ENCODE measurements at places on chromosomes 1 and 21.

DNA sequence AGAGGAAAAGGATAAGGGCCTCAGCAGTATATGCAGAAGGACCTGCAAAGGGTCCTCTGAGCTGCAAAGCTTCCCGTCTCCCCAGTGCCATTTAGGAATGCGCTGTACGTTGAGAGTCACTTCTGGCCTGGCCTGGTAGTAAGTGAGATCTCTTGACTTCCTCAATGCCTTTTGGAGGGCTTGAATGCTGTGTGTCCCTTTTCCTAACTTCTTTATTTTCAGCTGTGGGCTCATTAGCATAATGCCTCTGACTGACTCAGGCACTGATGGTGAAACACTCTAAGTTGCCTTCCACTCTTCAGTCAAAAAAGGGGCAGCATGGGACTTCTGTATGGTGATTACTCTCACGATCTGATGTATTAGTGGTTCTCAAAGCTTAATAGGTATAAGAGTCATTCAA is 49.9 kb downstream of the XCL1 start:
- DNase-seq: no peak

- no peak for DNase-seq
Measured at GRCh38 chr1:210616356-210616755, 287.7 kb downstream of the HHAT start.

DNA sequence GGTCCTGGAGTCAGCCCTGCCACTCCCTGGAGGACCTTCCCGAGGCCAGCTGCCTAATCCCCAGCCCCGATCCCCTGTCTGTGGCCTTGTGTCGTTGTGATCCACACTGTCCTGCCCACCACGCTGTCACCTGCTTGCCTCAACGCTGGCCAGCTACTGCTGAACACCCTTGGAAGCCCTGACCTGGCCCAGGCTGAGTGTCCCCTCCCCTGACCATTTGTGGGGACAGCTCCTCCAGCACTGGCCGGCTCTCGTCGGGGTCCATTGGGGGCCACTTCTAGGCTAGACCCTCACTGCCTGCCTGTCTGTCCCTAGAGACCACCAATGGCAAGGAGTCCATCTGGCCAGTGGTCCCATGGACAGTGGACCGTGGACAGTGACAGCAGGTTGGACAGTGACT is 12.0 kb upstream of the UMODL1 start:
- no peak for DNase-seq

DNA sequence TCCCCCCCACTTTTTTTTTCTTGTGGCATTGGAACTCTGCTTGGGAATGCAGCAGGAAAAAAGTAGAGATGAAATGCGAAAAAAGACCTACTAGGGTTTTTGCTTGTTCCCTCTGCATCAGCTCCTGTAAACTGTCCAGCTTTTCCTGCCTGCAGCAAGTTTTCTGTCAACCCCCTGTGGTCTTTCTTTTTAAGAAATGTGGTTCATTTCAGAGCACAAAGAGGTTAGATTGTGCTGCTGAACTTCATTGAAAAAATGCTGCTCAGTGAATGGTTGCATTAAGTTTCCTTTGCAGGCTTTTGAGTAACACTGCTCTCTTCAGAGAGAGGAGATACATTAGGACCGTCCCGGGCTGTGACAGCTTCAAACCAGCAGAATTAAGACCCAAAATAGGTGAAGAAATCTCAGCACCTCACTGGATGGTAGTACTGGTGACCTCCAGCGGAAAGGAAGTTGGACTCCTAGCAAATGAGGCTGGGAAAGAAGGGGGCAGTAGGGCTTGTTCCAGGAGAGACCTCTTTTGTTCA is 80.7 kb downstream of the NDUFS5 start:
- DNase-seq: no peak

DNA sequence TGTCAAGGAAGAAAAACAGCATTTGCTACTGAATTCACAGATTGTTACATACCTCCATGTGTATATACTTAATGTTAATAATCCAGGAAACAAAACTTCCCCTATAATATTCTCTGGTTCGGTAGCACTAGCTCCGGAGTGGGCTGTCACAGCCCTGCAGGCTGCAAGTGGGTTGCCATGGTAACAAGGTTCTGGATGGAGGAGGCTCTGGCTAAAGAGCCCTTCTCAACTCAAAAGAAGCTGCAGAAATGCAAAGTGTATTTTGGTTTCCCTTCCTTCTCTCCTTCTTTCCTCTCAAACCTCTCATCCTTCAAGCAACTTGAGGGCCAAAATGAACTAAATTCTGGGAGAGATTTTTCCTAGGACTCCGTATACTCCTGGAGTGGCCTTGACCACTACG is 45.2 kb downstream of the ASTN1 start:
- DNase-seq: no peak

- no peak for DNase-seq
Measured at GRCh38 chr1:167412072-167412471, 106.3 kb downstream of the CD247 start.

DNA sequence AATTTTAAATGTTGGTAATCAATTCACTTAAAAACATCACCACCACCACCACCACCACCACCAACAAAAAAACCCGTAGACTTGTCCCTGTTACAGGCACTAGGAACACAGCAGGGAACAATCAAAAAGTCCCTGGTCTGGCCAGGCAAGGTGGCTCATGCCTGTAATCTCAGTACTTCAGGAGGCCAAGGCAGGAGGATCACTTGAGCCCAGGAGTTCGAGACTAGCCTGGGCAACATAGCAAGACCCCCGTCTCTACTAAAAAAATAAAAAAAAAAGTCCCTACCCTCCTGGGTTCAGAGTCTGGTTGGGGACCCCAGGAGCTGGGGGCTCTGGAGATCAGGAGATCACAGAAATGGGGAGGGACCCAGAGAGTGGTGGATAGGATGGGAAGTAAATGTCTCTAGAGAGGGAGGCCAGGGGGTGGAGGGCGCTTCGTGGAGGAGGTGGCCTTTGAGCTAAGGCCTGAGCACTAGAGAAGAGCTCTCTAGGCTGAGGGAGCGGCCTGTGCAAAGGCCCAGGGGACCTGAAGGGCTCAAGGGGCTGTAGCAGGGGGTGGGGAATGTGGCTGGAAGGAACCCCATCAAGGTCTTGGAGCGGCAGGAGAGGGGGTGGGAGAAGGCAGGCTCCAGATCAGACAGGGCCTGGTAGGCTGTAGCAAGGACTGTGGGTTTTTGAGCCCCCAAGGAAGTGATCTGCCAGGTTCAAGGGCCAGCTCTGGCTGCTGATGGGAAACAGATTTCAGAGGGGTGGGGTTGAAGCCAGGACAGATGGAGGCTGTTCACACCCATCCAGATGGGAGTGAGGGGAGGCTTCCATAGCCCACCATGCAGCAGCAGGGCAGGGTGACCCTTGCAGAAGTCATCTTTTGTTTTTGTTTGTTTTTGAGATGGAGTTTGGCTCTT is 24.8 kb upstream of the VPS13D start:
- no peak for DNase-seq

DNA sequence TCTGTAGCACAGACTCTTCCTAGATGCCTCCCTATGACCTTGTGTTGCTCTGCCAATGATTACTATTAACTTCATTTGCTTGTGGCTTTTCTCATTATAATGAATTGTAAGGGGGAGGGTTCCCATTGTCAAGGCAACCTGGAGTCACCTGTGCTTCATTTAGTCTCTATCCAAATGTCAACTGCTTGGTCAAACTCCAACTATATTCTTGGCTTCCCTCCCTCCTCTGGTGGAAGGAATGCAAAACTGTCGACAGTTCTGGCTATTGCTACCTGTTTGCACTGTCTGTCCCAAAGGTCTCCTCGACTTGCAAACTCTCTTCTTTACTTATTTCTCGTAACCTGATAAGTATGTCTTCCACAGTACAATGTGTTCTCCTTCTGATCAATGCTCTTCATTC is 100.3 kb downstream of the CACNA1E start:
- no peak for DNase-seq

DNA sequence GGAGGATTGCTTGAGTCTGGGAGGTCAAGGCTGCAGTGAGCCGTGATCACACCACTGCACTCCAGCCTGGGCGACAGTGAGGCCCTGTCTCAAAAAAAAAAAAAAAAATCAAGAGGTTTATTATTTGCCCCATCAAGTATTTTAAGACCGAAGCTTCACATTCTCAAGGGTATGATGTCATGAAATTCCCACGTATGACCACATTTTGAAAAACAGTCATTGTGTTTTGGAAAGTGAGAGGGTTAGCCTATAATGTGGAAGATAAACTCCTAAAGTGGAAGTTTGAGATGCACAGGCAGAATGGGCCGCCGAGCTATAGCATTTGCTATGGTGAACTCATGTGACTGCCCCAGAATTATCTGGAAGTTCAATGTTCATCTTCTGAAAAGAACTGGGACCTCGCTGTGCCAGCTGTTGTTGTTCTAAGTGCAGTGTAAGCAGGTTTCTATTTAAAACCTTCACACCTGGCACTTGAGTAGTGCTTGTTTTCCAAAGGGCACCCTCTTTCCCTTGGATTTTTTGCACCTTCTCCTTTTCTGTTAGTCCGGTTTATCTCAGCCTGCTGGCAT is 96.9 kb upstream of the SLC25A33 start:
- DNase-seq: no peak

GRCh38 chr1:19644681-19645410 is 735 bp downstream of the NBL1 start:
- no peak for DNase-seq

- no peak for DNase-seq
Measured at GRCh38 chr1:1487701-1488100, 16.1 kb downstream of the ATAD3B start.

- DNase-seq: no peak
Measured at GRCh38 chr1:239250353-239251035, 135.9 kb upstream of the CHRM3 start.

DNA sequence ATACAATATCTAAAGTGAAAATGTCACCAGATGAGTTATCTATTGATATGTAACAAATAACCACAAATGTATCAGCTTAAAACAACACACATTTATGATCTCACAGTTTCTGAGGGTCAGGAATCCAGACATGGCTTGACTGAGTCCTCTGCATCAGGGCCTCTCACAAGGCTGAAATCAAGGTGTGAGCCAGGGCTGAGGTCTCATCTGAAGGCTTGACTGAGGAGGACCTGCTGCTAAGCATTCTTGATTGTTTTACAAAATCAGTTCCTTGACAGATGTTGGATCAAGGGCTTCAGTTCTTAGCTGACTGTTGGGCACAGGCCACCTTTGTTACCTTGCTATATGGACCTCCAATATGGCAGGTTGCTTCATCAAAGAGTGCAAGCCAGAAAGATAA is 483.7 kb downstream of the CAMTA1 start:
- DNase-seq: no peak

DNA sequence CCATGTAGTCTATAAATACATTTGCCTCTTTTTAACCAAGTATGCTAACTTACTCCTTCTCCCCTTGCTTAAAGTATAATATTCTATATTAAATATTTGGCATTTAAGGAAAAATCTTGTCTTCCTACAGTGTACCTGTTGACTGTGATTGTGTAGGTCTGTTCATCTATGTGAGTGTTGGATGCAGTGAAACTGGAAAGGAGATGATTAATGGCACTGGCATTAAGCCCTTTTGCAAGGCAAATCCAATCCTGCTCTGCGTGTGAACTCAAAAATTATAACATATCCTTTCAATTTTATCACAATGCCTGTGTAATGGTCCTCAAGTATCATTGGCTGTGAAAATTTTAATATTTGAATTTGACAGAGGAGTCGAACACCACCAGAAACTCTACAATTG is 565.0 kb downstream of the KCNT2 start:
- no peak for DNase-seq

DNA sequence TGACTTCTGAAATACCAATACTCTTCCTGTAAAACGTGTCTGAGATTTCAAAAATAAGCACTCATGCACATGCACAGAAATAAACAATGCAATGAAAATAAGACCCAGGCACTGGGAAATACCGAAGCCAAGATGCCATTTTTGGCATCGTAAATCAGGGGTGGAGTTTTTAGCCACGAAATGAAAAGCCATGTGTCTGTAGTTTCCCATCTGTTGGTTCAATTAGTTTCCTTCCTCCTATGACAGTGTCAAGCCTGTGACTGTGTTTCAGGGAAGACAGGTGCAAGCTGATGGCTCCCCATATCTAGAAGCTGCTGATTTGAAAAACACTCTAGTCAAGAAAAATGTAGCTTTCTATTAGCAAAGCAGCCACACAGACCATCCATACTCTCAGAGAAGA is 480.4 kb upstream of the CAMK1G start:
- no peak for DNase-seq

GRCh38 chr21:43290421-43291346 is 121.9 kb downstream of the CRYAA start:
- DNase-seq: no peak

DNA sequence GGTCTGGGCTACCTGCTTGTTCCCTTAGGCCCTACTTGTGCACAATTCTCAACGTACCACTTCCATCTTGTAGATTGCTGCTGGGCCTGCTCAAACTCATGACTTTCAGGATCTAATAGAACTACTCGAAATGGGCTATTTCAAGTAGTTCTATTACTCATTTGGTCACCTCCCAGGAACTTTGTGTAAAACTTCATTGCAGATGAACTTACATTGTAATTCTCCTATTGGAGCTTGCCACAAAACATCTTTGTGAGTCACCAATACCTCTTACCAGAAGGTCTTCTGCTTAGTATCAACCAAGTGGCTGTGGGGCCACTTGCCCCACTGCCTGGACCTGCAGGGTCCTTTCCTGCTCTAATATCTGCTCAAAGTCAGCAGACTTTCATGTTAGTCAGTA is 10.7 kb upstream of the MYOCOS start:
- no peak for DNase-seq

GRCh38 chr1:58500043-58500442 is 46.5 kb downstream of the OMA1 start:
- no peak for DNase-seq

- no peak for DNase-seq
Measured at GRCh38 chr1:36775716-36776115, 258.6 kb downstream of the GRIK3 start.

DNA sequence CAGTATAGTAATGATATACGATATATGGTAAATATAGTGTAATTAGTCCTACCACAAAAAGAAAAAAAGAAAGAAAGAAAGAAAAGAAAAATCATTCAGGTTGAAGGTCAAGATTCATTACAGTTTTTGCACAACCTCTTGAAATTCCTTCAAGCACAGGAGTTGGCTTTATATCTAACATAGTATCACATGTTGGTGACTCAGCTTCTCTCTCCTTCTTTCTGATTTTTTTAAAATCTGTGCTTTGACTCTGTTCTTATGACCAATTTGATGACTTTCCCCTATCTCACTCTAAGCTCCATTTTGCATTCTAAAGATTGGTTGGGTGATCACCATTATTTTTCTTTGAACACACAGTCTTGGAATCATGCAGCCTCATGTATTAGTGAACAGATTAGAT is 148.2 kb upstream of the COL11A1 start:
- DNase-seq: no peak

DNA sequence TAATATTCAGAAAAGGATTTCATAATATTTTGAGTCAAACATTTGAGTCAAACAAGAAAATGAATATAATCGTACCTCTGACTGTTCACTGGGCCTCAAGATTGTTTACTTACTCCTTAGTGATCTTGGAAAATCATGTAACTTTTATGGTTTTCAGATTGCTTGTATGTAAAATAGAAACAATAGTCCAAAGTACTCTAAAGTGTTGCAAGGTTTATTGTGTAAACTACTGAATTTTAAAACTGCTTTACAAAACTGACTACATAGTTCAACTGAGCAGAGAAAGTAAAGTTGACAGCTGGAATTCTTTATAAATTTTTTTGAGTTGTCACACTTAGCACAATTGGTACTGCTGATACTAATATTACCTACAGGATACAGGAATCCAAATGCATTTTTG is 931.0 kb downstream of the NCAM2 start:
- DNase-seq: no peak

- no peak for DNase-seq
Measured at GRCh38 chr1:17581389-17582123, 42.1 kb downstream of the ARHGEF10L start.

GRCh38 chr1:235205687-235206086 is 44.6 kb upstream of the RBM34 start:
- DNase-seq: no peak

- no peak for DNase-seq
Measured at GRCh38 chr21:43733529-43734071, 14.7 kb downstream of the PDXK start.
